Body of pancreas (tissue), 4 donors: ENCODE measurements at places on chromosomes 1 and 21. TPM values are rescaled to one million over a fixed set of nuclear protein-coding genes. Genes with fewer than 3 reads are reported as not detected.

GRCh38 chr1:100931716-100932115 is 35.8 kb downstream of the SLC30A7 start:
- H3K27me3 ChIP-seq: no peaks in the 10 kb centered on the region
- no peaks in the 10 kb centered on the region for H3K36me3 ChIP-seq
- no peak overlapping the region for H3K27ac ChIP-seq

DNA sequence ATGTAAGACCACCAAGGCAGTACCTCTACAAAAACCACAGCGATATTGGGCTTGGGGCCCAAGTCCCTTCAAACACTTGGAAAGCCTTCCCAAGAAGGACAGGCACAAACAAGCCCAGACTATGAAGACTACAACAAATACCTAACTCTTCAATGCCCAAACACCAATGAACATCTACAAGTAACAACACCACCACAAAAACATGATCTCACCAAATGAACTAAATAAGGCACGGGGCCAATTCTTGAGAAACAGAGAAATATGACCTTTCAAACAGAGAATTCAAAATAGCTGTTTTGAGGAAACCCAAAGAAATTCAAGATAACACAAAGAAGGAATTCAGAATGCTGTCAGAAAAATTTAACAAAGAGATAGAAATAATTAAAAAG is 86.8 kb downstream of the COL24A1 start:
- H3K4me3 ChIP-seq: no peak overlapping the region
- H3K27ac ChIP-seq: no peak overlapping the region
- H3K27me3 ChIP-seq: no peaks in the 10 kb centered on the region
- H3K4me1 ChIP-seq: no peaks in the 10 kb centered on the region
- DNase-seq: no peak

DNA sequence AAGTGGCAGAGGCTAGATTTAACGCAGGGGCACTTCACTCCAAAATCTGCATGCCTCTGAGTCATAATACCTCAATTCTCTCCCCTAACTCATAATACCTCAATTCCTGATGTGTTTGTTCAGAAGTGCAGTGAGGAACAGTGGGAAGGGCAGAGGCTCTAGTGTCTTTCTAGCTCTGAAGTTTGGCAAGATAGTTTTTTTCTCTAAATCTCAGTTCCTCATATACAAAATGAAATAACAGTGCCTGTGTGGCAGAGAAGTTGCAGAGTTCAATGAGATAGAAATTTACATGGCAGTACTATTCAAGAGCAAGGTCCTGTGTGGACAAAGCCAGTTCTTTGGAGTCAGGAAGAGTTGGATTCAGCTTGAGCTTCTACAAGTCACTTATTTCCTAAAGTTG is 9.8 kb downstream of the JUN start:
- H3K36me3 ChIP-seq: no peaks in the 10 kb centered on the region
- no peak overlapping the region for H3K4me3 ChIP-seq
- peak overlapping the region; percentile 75 for H3K27ac ChIP-seq
- peaks cover 23% of the 10 kb centered on the region for H3K4me1 ChIP-seq
- DNase-seq: no peak

DNA sequence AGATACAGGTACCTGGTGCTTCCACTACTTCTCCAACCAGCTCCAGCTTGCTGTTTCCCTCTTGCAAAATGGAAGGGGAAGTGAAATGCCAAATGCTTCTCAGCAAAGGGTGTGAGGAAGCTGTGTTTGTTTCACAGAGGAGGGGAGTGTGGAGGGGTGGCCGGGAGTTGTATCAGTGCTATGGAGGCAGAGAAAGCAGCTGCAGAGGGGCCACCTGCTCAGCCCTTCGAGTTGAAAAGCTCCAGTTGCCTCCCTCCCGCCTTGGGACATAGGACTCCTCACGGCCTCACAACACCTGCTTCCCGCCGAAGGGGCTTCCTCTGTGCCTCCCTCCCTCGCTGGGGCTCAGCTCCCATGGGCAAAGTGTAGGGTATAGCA is 12.1 kb upstream of the LINGO4 start:
- no peak overlapping the region for H3K4me3 ChIP-seq
- no peak overlapping the region for H3K27ac ChIP-seq
- H3K4me1 ChIP-seq: peaks cover 24% of the 10 kb centered on the region
- H3K27me3 ChIP-seq: no peaks in the 10 kb centered on the region
- DNase-seq: no peak

- H3K27me3 ChIP-seq: no peaks in the 10 kb centered on the region
Observed at GRCh38 chr1:62784509-62785365, 805 bp downstream of the ATG4C start.

DNA sequence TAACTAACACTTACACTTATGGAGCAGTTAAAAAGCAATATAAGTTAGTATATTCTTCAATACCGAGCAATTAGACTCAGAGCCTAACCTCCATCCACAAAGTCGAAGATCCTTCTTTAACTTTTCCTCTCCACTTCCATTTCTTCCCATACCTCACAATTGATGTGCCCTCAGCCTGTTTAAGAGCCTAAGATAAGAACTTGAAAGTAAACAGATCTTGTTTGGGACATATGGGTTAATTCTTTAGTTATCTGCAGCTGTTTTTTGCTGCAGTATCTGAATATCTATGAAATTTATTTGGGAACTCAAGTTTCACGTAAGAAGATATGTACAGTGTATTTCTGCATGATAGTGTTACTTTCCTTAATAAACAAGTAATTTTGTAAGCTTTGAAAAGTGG is 51.5 kb downstream of the MIGA1 start:
- peaks cover 32% of the 10 kb centered on the region for H3K4me1 ChIP-seq
- no peaks in the 10 kb centered on the region for H3K27me3 ChIP-seq
- DNase-seq: no peak
- no peak overlapping the region for H3K27ac ChIP-seq
- no peaks in the 10 kb centered on the region for H3K36me3 ChIP-seq
- no peak overlapping the region for H3K4me3 ChIP-seq

DNA sequence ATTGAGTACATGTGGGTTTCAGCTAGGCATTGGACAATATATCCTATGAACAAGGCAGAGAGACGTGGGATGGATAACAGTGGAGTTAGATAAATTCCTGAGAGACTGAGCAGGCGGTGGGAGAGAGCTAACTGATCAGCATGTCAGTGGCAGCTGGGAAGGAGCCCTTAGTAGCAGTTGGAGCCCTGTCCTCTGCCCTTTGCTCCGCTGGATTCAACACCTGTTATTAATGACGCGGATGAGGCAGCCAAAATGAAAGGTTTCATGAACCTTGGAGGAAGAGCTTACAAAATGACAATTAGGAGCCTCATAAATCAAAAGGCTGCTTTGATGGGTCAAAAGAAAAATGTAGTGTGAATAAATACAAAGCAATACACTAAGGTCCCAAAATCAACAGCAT is 16.1 kb downstream of the UBIAD1 start:
- no peak for DNase-seq
- H3K27me3 ChIP-seq: no peaks in the 10 kb centered on the region
- no peak overlapping the region for H3K4me3 ChIP-seq
- no peak overlapping the region for H3K27ac ChIP-seq

DNA sequence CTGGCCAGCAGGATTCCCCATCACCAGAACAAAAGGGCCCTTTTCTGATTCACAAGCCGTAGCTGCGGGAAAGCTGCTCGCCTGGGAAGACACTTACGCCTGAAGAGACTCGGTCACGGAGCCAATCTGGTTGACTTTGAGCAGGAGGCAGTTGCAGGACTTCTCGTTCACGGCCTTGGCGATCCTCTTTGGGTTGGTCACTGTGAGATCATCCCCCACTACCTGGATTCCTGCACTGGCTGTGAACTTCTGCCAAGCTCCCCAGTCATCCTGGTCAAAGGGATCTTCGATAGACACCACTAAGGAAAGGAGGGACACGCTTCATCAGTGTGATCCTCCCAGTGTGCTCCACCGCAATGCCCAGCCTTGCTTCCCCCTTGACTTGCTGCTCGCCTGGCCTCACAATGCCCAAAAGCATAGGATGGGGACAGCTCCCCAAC is 14.7 kb downstream of the ENO1 start:
- H3K36me3 ChIP-seq: peaks cover 72% of the 10 kb centered on the region
- DNase-seq: no peak
- peaks cover 5% of the 10 kb centered on the region for H3K4me1 ChIP-seq
- H3K27me3 ChIP-seq: no peaks in the 10 kb centered on the region
- H3K27ac ChIP-seq: no peak overlapping the region

DNA sequence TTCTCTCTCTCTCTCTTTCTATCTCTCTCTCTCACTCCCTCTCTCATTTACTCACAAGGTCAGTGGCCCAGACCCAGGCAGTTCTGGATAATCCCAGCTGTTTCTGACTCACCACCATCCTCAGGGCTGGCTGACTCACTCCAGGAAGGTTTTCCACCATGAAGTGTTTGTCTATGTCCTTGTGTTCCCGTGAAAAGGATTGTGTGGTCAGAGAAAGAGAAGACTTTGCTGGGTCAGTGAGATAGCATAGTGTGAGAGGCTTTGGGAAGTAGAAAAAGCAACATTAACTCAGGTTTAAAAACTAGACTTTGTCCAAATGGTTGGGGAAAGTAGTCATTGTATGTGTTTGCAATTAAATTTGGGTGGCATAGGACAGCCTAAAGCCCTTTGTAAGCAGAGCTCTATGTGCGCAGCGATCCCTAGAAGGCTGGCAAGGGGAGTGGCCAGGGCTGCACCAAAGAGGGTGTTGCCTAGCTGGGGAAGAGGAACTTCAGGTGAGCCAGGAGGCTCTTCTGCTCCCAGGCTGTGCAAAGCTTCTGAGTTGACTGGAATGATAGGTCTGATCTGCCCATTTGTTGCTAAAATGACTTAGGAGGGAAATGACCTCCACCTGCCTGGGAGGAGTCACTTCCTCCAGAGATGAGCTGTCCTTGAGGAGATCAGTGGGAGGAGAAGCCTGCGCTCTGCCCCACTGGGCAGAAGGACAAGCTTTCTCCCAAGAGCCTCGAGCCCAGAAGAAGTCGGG is 4.9 kb upstream of the CAPN2 start:
- DNase-seq: peak; percentile 45
- H3K27me3 ChIP-seq: no peaks in the 10 kb centered on the region
- peak overlapping the region; percentile 82 for H3K27ac ChIP-seq
- H3K36me3 ChIP-seq: no peaks in the 10 kb centered on the region
- peaks cover 22% of the 10 kb centered on the region for H3K4me1 ChIP-seq

DNA sequence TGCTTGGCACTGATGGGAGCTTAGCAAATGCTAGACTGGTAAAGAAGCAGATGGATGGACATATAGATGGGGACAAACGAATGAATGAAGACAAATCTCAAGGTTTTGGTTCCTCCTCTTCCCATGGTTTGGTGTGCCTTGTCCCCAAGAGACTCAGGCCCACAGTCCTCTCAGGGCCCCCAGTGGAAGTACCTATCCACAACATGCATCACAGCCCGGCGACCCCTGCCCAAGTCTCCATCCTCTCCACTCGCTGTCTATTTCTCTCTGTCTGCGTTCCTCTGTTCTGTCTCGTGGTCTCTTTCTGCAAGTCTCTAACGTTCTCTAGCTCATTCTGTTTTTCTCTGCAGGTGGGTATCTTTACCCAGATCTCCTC is 85.8 kb downstream of the GLIS1 start:
- no peaks in the 10 kb centered on the region for H3K4me1 ChIP-seq
- no peaks in the 10 kb centered on the region for H3K36me3 ChIP-seq
- DNase-seq: no peak
- H3K27ac ChIP-seq: no peak overlapping the region

- H3K4me1 ChIP-seq: peaks cover 15% of the 10 kb centered on the region
- H3K27me3 ChIP-seq: no peaks in the 10 kb centered on the region
- no peak for DNase-seq
- H3K36me3 ChIP-seq: no peaks in the 10 kb centered on the region
Observed at GRCh38 chr1:54425152-54425584, 19.0 kb upstream of the SSBP3 start.

- H3K4me3 ChIP-seq: no peak overlapping the region
- H3K36me3 ChIP-seq: no peaks in the 10 kb centered on the region
- H3K4me1 ChIP-seq: peaks cover 27% of the 10 kb centered on the region
- DNase-seq: no peak
- no peaks in the 10 kb centered on the region for H3K27me3 ChIP-seq
- peak overlapping the region; percentile 95 for H3K27ac ChIP-seq
Observed at GRCh38 chr21:39350094-39351005, 1.5 kb upstream of the HMGN1 start.

DNA sequence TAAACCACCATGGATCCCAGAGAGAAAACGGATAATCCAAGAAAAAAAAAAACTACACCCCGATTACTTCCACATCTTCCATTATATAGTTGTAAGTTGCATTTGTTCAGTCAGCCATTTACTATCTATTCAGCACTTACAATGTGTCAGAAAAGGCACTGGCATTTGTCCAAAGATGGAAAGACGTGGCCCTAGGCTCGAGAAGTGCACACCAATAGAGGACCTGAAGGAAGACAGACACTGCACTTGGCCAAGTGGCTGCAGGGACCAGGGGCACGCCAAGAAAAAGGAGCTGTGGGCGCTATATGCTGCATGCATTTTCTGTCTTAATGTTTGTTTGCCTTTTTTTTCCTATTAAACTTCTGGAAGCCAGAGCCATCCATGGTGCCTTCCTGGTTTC is 45.2 kb upstream of the LYST start:
- no peak overlapping the region for H3K4me3 ChIP-seq
- no peak for DNase-seq

GRCh38 chr21:27379354-27379753 is 412.5 kb upstream of the ADAMTS5 start:
- H3K27ac ChIP-seq: no peak overlapping the region
- no peak overlapping the region for H3K4me3 ChIP-seq
- H3K4me1 ChIP-seq: no peaks in the 10 kb centered on the region
- H3K36me3 ChIP-seq: no peaks in the 10 kb centered on the region
- no peaks in the 10 kb centered on the region for H3K27me3 ChIP-seq
- DNase-seq: no peak

GRCh38 chr1:68269637-68270430 is 37.5 kb upstream of the WLS start:
- H3K27me3 ChIP-seq: no peaks in the 10 kb centered on the region
- no peaks in the 10 kb centered on the region for H3K4me1 ChIP-seq
- DNase-seq: no peak
- no peak overlapping the region for H3K27ac ChIP-seq

GRCh38 chr1:34354367-34354766 is 177.7 kb downstream of the C1orf94 start:
- DNase-seq: no peak
- no peaks in the 10 kb centered on the region for H3K4me1 ChIP-seq
- no peaks in the 10 kb centered on the region for H3K27me3 ChIP-seq
- H3K36me3 ChIP-seq: no peaks in the 10 kb centered on the region

- H3K4me3 ChIP-seq: no peak overlapping the region
- H3K36me3 ChIP-seq: no peaks in the 10 kb centered on the region
- H3K27me3 ChIP-seq: no peaks in the 10 kb centered on the region
Observed at GRCh38 chr1:166870584-166870983, 5.5 kb downstream of the TADA1 start.

MCOLN2 gene
- total RNA-seq: not detected

JAM2 gene
- total RNA-seq: 0.33 TPM

CD101 gene
- 0.26 TPM for total RNA-seq

OR10J1 gene
- total RNA-seq: not detected

FAM78B gene
- total RNA-seq: 2.9 TPM

KCNA3 gene
- total RNA-seq: 2.3 TPM
